ENCODE measurements at places on chromosomes 3 and 15.

GRCh38 chr3:171126478-171127209 is 100.1 kb upstream of the SLC2A2 start:
- no peak for DNase-seq

GRCh38 chr15:82043796-82044372 is 1.9 kb downstream of the MEX3B start:
- no peak for DNase-seq

- no peak for DNase-seq
Observed at GRCh38 chr15:41465822-41466421, 27.8 kb upstream of the ITPKA start.

- DNase-seq = no peak
Observed at GRCh38 chr15:41606997-41607396, 48.0 kb downstream of the TYRO3 start.

- DNase-seq = no peak
Observed at GRCh38 chr15:82653483-82654168, 6.5 kb upstream of the CPEB1 start.

DNA sequence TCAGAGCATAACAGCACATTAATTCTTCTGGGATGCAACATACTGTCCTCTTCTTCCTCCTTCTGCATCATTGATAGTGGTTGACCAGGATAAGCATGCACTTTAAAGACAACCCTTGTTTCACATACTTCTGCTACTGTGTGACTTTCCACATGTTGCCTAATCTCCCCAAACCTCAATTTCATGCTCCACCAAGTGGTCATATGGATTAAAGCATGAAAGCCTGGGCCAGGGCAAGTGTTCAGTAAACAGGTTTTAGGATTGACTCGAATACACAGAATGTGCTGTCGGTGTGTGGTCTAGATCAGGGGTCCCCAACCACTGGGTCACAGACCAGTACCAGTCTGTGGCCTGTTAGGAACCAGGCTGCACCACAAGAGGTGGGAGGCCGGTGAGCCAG is 22.5 kb upstream of the BFSP2 start:
- peak; percentile 27 for DNase-seq

DNA sequence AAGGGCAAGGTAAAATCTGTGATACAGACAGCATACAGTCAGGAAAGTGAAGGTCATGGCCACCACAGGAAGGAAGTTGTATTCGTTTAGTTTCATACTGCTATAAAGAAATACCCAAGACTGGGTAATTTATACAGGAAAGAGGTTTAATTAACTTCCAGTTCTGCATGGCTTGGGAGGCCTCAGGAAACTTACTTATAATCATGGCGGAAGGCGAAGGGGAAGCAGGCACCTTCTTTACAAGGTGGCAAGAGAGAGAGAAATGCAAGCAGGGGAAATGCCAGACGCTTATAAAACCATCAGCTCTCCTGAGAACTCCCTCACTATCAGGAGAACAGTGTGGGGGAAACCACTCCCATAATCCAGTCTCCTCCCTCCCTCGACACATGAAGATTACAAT is 353.7 kb upstream of the SEMA6D start:
- DNase-seq = no peak

GRCh38 chr3:39207361-39208186 is 15.2 kb upstream of the XIRP1 start:
- DNase-seq = no peak

GRCh38 chr3:11803977-11804892 is 42.5 kb downstream of the TAMM41 start:
- DNase-seq = no peak

DNA sequence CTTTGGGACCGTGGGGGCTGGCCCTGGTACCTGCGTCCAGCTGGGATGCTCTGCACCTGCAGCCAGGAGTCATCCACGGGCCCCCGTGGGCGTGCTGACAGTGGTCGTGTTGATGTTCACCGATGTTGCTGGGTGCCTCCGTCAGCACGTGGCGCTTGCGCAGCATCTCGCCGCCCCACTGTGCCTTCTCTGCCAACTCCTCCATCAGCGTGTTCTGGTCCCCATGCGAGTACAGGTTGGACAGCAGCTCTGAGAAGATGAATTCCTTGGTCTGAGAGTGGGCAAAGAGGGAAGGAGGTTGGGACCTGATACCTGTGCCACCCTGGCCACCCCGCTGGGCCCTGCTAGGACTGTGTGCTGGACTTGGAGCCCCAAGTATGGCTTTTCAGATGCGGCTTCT is 61.4 kb downstream of the ADAMTS7 start:
- DNase-seq = no peak

DNA sequence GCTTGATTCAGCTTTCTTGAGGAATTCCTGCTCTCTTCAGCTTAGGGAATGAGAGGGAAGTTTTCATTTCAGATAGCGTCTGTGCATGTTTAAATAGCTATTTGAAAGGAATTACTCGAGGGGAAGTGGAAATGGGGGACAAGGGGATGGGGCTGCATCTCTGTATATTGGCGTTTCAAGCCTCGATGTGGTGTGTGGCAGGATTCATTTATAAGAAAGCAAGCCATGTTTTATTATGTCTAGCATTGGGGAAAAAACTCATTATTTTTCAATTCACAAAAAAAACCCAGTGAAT is 1.0 kb downstream of the ATP2C1 start:
- DNase-seq = no peak

DNA sequence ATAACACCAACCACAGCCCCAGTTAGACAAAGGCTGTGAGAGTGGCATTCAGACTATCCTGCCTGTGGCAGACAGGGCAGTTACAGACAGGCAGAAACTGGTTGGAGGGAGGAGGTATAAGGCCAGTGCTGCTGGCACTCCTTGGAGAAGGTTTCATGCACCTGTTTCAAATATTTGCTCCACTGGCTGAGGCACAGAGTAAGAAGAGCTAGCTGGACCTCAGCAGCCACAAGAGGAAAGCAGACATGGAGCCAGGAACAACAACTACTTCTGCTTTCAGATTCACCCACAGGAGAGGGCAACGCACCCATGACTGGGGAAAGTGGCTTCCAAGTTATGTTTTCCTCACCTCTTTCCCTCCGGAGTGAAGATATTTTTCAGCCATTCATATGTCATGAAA is 11.5 kb upstream of the PRKAR2A start:
- no peak for DNase-seq

GRCh38 chr15:50747523-50747922 is 18.0 kb downstream of the SPPL2A start:
- no peak for DNase-seq

- DNase-seq = no peak
Observed at GRCh38 chr3:73868688-73869315, 244.1 kb upstream of the PDZRN3 start.

GRCh38 chr15:94028809-94029208 is 202.6 kb upstream of the MCTP2 start:
- DNase-seq = no peak

GRCh38 chr15:53548236-53548635 is 211.2 kb downstream of the WDR72 start:
- DNase-seq = no peak

GRCh38 chr3:58422756-58423325 is 10.8 kb downstream of the PDHB start:
- no peak for DNase-seq

DNA sequence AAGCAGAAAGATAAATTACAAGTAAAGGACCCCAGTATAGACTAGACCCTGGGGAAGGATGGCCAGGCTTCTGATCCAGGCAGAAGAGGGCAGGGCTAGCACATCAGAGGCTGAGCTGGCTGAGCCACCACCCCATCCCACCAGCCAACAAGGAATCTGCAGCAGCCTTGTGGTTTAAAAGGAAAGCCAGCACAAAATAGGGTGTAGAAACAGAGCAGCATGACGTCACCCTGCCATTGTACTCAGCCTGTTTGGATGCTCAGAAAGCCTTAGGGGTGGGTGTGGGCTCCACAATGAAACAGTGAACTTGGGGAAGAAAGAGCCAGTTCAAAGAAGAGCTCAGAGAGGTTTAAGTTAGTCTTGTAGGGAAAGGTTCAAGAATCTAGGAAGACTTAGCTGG is 28.2 kb downstream of the DUOX1 start:
- DNase-seq = no peak

DNA sequence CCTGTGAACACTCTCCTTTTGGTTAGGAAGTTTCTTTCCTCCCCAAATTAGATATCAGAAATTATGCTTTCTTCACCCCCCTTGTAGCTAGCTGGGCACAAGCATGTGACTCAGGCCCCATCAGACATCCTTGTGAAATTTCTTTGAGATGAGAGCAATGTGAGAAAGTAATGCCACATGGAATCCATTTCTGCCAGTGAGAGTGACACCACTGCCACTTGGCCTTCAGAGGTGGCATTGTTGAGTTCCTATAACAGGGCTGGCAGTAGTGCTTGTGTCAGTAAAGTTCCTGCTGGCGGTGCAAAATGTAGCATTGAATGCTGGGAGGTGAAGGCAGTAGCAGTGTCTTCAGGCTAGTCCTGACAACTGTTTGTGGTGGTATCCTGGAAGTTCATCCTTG is 80.7 kb upstream of the ZNF280D start:
- no peak for DNase-seq

DNA sequence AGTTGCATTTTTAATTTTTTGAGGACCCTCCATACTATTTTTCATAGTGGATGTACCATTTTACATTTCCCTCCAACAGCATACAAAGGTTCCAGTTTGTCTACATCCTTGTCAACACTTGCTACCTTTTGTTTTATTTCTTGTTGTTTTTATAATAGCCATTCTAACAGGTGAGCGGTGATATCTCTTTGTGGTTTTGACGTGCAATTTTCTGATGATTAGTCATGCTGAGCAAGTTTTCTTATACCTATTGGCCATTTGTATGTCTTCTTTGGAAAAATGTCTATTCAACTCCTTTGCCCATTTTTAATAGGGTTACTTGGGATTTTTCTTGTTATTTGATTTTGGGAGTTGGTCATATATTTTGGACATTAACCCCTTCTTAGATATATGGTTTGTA is 187.0 kb downstream of the CDIN1 start:
- no peak for DNase-seq

DNA sequence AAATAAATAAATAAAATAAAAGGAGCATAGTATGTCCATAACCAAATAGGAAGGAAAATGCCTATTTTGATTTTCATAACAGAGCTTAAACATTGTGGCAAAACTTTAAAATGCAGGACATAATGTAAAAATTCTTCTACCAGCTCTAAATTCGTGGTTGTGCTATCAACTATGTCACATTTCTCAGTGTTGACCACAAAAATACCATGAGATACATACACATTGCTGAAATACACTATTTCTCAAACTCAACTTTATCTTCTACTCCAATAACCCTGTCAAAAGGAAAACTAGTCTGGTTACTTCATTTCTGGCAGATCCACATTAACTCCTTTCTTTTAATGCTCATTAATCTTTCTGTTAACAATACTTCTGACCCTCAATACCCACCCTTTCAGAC is 523.2 kb downstream of the FHIT start:
- no peak for DNase-seq

GRCh38 chr3:73687106-73688004 is 62.6 kb upstream of the PDZRN3 start:
- DNase-seq = no peak

DNA sequence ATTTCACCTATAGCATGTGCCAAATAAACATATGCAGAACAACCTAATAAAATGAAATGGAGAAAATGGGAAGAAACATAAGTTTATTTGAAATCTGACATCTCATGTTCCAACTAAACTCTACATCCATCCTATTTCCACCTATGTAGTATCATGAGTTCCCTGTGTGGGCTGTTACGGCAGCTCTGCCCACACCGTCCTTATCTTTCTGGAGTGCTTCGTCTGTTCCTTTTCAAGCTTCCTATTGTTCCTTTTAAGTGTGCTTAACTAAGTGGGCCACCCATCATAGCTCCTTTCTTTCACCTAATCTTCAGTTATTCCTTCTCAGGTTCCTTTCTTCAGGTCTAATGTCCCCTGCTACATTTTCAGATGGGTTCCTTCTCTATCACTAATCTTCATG is 17.3 kb downstream of the RYR3 start:
- DNase-seq = no peak

GRCh38 chr3:87437765-87438164 is 161.4 kb upstream of the POU1F1 start:
- DNase-seq = no peak

- DNase-seq = no peak
Observed at GRCh38 chr15:88274553-88275460, 18.3 kb upstream of the NTRK3 start.

DNA sequence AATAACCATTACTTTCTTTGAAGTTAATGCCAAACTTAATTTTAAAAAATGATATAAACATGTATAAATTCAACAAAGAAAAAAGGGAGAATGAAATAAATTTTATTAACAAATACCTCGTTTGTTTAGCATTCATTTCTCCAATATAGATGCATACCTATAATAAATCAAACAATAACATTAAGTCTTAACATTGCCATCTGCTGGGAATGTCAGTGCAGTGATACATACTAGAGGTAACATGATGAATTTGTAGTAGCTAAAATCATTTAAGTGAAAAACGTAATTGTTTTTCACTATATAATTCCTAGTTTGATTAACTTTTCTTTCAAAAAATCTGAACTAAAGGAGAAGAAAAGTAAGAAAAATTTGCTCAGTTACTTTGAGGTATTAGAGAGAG is 340.2 kb upstream of the CBLB start:
- peak; percentile 62 for DNase-seq

DNA sequence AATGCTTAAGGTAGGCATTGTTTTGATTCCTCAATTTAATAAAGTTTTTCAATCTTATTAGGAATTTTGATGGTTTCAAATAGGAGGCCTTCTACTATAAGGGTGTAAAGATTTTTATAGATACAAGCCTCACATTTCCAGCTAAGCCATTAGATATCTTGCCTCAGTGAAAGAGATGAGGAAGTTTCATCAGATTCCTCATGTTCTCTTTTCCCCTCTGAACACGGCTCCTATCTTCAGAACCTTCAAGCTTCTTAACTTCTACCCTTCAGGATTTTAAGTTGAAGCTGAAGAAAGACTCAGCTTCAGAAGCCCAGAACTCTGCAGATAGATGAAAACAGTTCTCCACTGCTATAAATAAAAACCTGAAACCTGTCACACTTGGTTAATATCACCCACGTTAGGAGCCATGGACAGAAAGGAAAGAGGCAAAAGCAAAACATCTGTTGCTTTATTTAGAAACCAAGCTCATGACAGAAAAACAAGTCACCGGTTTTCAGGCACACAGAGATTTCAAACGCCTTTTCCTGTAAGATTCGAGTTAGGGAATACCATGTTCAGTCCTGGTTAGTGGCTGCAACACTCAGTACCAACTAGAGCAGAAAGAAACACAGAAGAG is 82.2 kb upstream of the GOLGA8B start:
- no peak for DNase-seq

DNA sequence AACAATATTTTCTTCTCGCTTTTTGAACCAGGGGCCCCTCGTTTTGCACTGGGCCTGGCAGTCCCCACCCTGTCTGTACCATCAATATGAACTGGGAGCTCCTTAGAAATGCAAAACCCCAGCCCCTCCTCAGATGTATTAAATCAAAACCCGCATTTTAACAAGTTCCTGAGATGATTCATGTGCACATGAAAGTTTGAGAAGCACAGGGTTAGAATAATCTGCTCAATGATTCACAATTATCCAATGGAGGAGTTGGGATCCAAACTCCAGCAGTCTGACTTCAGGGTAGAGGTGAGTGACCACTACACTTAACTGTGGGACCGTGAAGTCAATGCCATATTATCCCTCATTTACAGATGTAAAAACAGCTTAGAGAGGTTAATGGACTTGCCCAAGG is 256.4 kb downstream of the IGSF11 start:
- DNase-seq = no peak
